ENCODE measurements at places on chromosomes 12 and 14. TPM values are rescaled to one million over a fixed set of nuclear protein-coding genes. Genes with fewer than 3 reads are reported as not detected.

Gene NFATC4
- 223 TPM for total RNA-seq

Gene CMTM5
- total RNA-seq, result not detected

DNA sequence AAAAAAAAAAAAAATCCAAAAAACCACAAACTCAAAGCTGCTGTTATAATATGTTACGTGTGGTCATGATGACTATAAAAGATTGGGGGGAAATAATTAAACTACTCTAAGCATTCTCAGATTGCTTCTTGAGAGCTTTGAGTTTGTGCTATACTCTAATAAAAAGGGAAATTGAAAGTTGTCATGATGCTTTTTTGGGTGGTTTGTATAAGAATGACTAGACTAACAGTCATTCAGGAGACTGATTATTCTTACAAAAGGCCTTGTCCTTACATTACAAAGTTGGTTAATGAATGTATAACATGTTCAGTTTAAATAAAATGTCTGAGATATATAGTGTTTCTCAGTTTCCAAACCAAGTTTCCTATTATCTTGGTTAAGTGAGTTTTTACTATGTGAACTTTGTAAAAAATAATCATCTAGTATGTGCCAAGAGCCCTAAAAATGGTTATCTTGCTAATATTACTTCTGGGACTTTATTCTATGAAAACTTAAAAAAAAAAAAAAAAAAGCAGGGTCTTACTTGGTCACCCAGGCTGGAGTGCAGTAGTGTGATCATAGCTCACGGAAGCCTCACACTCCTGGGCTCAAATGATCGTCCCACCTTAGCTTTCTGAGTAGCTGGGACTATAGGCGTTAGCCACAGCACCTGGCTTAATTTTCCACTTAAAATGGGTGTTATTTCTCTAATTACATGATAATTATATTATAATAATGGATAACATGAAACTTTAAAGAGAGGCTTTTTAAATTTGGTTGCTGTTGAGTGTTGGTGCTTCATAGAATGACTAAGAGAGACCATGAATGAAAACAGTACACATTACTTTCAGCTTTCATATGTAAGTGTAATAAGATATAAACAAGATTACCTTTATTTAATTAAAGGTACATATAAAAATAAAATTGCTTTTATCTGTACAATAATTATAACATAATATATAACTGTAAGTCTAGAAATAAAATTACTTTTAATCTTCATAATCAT, 459.6 kb upstream of the RGS6 start:
- no peak overlapping the region for H3K27ac ChIP-seq
- DNase-seq, result no peak
- H3K36me3 ChIP-seq, result no peaks in the 10 kb centered on the region
- no peaks in the 10 kb centered on the region for H3K27me3 ChIP-seq

Gene B4GALNT1
- 5.6 TPM for total RNA-seq

- no peaks in the 10 kb centered on the region for H3K27me3 ChIP-seq
- H3K27ac ChIP-seq, result no peak overlapping the region
These were observed 105.6 kb downstream of the DAAM1 start for GRCh38 chr14:59293935-59294661.

Gene C12orf54
- not detected for total RNA-seq

DNA sequence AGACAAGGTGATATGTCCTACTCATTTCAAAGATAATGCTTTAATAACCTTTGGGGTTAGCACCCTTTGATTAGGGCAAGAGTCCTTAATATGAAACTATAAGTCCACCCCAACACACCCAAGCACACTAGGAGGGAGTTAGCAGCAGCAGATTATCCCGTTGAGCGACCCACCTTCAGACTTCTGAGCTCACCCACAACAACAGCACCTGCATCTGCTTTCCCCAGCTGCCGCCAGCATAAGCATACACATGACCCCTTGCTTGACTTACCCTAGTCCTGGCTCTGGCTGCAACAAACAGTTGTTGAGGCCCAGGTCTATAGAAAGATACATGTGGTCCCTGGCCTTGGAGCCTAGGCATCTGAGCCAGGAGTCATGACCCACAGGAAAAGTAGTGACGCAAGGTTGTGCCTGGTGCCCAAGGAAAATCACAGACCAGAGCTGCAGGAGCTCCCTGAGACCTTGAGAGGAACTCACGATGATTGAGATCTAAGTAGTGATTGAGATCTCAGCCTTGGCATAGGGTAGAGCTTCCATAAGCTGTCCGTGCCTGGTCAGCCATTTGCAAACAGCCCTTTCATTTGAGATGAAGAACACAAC, 19.0 kb downstream of the ZDHHC22 start:
- DNase-seq, result no peak
- H3K4me1 ChIP-seq, result peaks cover 7% of the 10 kb centered on the region
- H3K4me3 ChIP-seq, result no peak overlapping the region
- H3K36me3 ChIP-seq, result peaks cover 3% of the 10 kb centered on the region

DNA sequence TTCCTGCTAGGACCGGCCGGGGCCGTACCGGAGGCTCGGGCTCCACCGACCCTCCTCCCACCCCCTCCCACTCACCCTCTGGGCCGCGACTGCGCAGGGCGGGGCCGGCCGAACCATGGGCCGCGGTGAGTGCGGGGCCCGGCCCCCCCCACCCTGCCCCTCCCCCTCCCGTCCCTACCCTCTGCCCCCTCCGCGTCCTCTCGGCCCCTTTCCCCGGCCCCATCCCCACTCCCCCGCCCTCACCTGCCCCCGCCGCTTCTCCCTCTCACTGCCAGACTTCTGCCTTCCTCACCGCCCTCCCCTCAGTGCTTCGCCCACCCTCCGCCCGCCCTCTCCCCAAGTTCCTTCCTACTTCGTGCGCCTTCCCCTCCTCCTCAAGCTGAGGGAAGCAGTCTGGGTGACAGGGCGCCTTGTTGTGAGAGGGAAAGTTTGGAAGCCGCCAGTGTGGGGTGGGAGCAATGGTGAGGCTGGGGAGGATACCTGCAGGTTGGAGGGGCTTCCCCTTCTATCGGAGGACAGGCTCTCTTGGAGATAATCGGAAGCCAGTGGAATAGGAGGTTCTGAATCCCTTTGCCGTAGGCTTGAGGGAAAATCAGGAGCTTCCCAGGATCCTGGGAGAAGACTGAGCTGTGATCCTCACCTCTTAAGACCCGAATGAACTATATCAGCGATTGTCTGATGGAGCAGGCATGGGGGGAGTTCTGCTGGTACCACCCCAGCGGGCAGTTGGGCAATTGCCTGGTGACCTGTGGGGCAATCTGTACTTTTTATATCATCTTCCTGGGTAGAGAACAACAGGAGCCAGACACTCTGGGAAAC, 472 bp downstream of the MBD6 start:
- peaks cover 53% of the 10 kb centered on the region for H3K4me1 ChIP-seq
- no peaks in the 10 kb centered on the region for H3K27me3 ChIP-seq
- H3K4me3 ChIP-seq, result peak overlapping the region; percentile 99
- no peak for DNase-seq
- H3K27ac ChIP-seq, result peak overlapping the region; percentile 97

Gene BAG5
- 22.4 TPM for total RNA-seq

DNA sequence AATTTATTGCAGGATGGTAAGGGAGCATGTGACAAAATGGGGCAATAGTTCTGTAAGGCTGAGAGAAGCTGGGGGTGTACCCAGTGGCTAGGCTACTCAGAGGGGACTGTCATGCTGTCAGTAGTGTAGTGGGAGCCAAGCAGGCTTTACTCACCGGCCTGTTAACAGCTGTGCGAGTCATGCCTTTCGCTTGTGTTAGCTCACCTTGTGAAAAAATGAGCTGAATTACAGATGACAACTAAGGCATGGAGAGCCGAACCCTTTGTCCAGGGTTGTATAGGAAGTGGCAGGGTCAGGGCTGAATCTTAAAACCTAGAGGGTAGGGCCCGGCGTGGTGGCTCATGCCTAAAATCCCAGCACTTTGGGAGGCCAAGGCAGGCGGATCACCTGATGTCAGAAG, 37.9 kb downstream of the SH2B3 start:
- no peak for DNase-seq
- peaks cover 35% of the 10 kb centered on the region for H3K4me1 ChIP-seq
- peaks cover 24% of the 10 kb centered on the region for H3K36me3 ChIP-seq
- H3K4me3 ChIP-seq, result no peak overlapping the region

DNA sequence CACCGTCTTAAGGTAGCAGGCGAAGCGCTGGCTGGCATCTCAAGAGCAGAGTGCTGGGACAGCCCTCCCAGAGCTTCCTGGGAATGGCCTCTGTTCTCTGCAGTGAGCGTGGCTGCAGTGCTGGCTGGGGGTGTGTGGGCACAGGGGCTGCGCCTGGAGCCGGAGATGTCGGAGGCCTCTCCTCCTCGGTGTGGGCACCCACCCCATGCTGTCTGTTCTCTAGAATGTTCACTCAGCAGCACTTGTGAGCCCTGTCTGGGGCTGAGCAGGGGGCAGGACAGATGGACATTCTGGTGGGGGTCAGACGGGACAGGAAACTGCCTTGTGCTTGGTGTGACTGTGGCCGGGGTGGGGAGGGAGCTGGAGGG, 15.9 kb downstream of the FBRSL1 start:
- DNase-seq, result no peak
- H3K36me3 ChIP-seq, result no peaks in the 10 kb centered on the region
- H3K27me3 ChIP-seq, result no peaks in the 10 kb centered on the region
- H3K4me1 ChIP-seq, result peaks cover 38% of the 10 kb centered on the region

GRCh38 chr14:36363704-36364103, 43.3 kb upstream of the MBIP start:
- DNase-seq, result no peak
- peaks cover 23% of the 10 kb centered on the region for H3K27me3 ChIP-seq
- H3K27ac ChIP-seq, result no peak overlapping the region

Gene OR4K5
- not detected for total RNA-seq

Gene FKBP4
- 43.3 TPM for total RNA-seq

Gene BHLHE41
- total RNA-seq, result 1.1 TPM

GRCh38 chr12:99332936-99333591, 314.5 kb upstream of the GARIN6 start:
- no peak overlapping the region for H3K4me3 ChIP-seq
- no peaks in the 10 kb centered on the region for H3K36me3 ChIP-seq
- no peaks in the 10 kb centered on the region for H3K4me1 ChIP-seq
- H3K27ac ChIP-seq, result no peak overlapping the region

DNA sequence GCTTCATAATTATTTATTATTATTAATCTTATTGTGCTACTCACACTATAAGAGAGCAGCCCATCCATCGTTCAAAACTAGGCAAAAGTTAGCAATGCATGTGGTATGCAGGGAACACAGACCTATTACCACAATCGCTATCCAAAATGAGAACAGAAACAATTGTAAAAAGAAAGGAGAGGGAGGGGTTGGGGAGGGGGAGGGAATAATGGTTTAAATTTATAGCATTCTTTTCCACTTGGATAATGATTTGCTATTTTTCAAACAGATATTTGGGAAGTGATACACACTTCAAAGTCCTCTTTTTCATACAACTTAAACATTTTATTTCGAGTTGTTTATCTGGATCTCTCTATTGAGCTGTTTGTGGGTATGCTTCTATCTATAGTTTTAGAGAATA, 248.6 kb upstream of the SOX5 start:
- H3K4me3 ChIP-seq, result no peak overlapping the region
- no peak for DNase-seq
- peaks cover 1% of the 10 kb centered on the region for H3K36me3 ChIP-seq

DNA sequence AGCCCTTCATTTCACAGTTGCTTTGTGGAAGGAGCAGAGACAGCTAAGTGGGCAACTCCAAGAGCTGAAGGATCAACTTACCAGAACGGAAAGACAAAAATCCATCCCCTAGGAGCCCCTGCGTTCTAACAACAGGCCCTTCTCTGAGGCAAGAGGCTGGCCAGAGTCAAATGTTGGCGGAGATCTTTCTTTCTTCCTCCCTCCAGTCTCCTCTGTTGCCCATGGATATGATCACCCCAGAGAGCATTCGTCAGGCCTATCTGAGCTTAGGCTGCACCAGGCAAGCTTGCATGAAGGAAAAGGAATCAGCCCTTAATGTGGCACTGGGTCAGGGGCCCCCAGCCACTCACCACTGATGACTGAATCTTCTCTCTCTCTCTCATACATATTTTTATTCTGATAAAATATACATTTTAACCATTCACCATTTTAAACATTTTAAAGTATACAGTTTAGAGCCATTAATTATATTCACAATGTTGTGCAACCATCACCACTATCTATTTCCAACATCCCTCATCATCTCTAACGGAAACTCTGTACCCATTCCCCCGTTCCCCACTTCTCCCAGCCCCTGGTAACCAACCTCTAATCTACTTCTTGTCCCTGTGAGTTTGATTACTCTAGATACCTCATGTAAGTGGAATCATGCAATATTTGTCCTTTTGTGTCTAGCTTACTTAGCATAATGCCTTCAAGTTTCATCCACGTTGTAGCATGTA, 52.9 kb upstream of the CCND2 start:
- H3K27me3 ChIP-seq, result peaks cover 11% of the 10 kb centered on the region
- H3K4me1 ChIP-seq, result no peaks in the 10 kb centered on the region
- H3K36me3 ChIP-seq, result no peaks in the 10 kb centered on the region
- no peak overlapping the region for H3K27ac ChIP-seq
- DNase-seq, result peak; percentile 15
- no peak overlapping the region for H3K4me3 ChIP-seq

- H3K27ac ChIP-seq, result no peak overlapping the region
- no peak for DNase-seq
- no peaks in the 10 kb centered on the region for H3K27me3 ChIP-seq
- no peaks in the 10 kb centered on the region for H3K36me3 ChIP-seq
- no peaks in the 10 kb centered on the region for H3K4me1 ChIP-seq
- H3K4me3 ChIP-seq, result no peak overlapping the region
These were observed 77.6 kb downstream of the CNTN1 start for GRCh38 chr12:40769846-40770245.

Gene IKBIP
- 38.0 TPM for total RNA-seq

DNA sequence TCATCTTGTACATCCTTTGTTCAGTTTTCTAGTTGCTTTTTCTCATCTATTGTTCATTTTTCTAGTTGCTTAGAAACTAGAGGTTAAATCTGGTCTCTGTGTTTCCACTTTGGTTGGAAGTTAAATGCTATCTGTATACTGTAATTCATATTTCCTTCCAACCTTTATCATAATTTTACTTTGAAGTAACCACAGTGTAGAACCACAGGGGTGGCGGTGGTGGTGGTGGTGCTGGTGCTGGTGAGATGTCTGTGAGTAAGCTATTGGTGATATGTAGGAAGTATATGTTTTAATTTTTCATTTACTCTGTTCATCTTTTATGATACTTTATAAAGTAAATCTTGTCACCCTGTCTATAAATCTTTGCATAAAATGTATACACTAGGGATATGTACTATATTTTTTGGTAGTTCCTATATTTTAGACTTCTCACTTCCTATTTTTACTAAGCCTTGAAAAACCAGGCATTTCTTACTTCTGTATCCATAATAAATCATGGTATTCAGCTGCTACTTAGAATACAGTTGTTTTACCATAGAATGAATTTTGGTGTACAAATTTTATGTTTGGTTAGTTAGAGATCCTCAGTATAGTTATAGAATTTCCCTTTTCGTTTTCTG, 31.9 kb downstream of the CCDC91 start:
- H3K36me3 ChIP-seq, result peaks cover 2% of the 10 kb centered on the region
- no peaks in the 10 kb centered on the region for H3K4me1 ChIP-seq
- no peaks in the 10 kb centered on the region for H3K27me3 ChIP-seq
- H3K4me3 ChIP-seq, result no peak overlapping the region
- DNase-seq, result no peak
- no peak overlapping the region for H3K27ac ChIP-seq

GRCh38 chr14:53380867-53381225, 227.7 kb upstream of the DDHD1 start:
- no peak for DNase-seq
- H3K4me1 ChIP-seq, result peaks cover 8% of the 10 kb centered on the region
- no peaks in the 10 kb centered on the region for H3K36me3 ChIP-seq
- peaks cover 3% of the 10 kb centered on the region for H3K27me3 ChIP-seq

Gene TNFAIP2
- 2.9 TPM for total RNA-seq

Data from osteocyte (in vitro differentiated cells).